Smooth muscle cell of the coronary artery (primary cell): ENCODE measurements at places on chromosomes 11 and 22. TPM values are rescaled to one million over a fixed set of nuclear protein-coding genes. Genes with fewer than 3 reads are reported as not detected.

Gene SLC5A4
- total RNA-seq, result not detected in 2 replicates

Gene SLC5A12
- total RNA-seq, result not detected in 2 replicates

Gene APOBEC3H
- 0.70 TPM in 1 of 2 replicates, not detected in the other for total RNA-seq

Gene GTSE1
- 1.8 TPM in 1 of 2 replicates, not detected in the other for total RNA-seq

Gene KCNJ4
- under 0.01 TPM in 1 of 2 replicates, not detected in the other for total RNA-seq

Gene GLYAT
- total RNA-seq, result not detected in 2 replicates

Gene DMC1
- 1.1 and 3.3 TPM in 2 replicates for total RNA-seq

Gene DDX25
- total RNA-seq, result 0.12 TPM in 1 of 2 replicates, not detected in the other

Gene ALKBH3
- 16.3 and 29.9 TPM in 2 replicates for total RNA-seq

Gene MYOD1
- not detected in 2 replicates for total RNA-seq

Gene PIH1D2
- 0.12 and 1.1 TPM in 2 replicates for total RNA-seq

Gene GPHA2
- not detected in 2 replicates for total RNA-seq

Gene SCN4B
- total RNA-seq, result not detected in 2 replicates

Gene GGT5
- total RNA-seq, result 1.6 and 5.1 TPM in 2 replicates

Gene FOLR2
- total RNA-seq, result not detected in 2 replicates

Gene DSCAML1
- total RNA-seq, result not detected in 2 replicates

Gene OR4A16
- not detected in 2 replicates for total RNA-seq

Gene FAT3
- 0.08 and 20.6 TPM in 2 replicates for total RNA-seq

Gene MRPL40
- 20.5 and 43.2 TPM in 2 replicates for total RNA-seq

Gene GGTLC2
- not detected in 2 replicates for total RNA-seq

Gene PGR
- total RNA-seq, result 0.38 and 0.59 TPM in 2 replicates

Gene BTG4
- not detected in 2 replicates for total RNA-seq

Gene CCDC15
- total RNA-seq, result 0.23 and 0.90 TPM in 2 replicates

Gene LRRC56
- total RNA-seq, result 0.23 TPM in 2 replicates

Gene BAIAP2L2
- 0.45 and 1.1 TPM in 2 replicates for total RNA-seq

Gene OR5M10
- not detected in 2 replicates for total RNA-seq

Gene ACTN3
- total RNA-seq, result under 0.01 and 0.12 TPM in 2 replicates

Gene ZNF280A
- 0.23 TPM in 1 of 2 replicates, not detected in the other for total RNA-seq

Gene EFCAB6
- 0.83 and 1.1 TPM in 2 replicates for total RNA-seq

Gene APOBEC3G
- 8.6 and 9.1 TPM in 2 replicates for total RNA-seq

Gene FGF3
- total RNA-seq, result not detected in 2 replicates

Gene TRIM29
- total RNA-seq, result not detected in 2 replicates

Gene HOATZ
- total RNA-seq, result not detected in 2 replicates

Gene LRRC55
- not detected in 2 replicates for total RNA-seq

Gene DDI1
- not detected in 2 replicates for total RNA-seq

Gene FGF19
- not detected in 2 replicates for total RNA-seq

Gene NFRKB
- total RNA-seq, result 10.2 and 13.1 TPM in 2 replicates

Gene ARHGAP8
- 0.15 and 0.23 TPM in 2 replicates for total RNA-seq

Gene C11orf54
- total RNA-seq, result 4.0 and 10.1 TPM in 2 replicates

Gene DERL3
- 0.23 TPM in 1 of 2 replicates, not detected in the other for total RNA-seq

Gene TRIM49D1
- not detected in 2 replicates for total RNA-seq

Gene MFNG
- total RNA-seq, result 0.08 TPM in 1 of 2 replicates, not detected in the other

Gene NRXN2
- 6.6 and 29.0 TPM in 2 replicates for total RNA-seq

Gene PRRG4
- under 0.01 TPM in 1 of 2 replicates, not detected in the other for total RNA-seq

Gene PARVA
- total RNA-seq, result 24.9 and 25.6 TPM in 2 replicates

Gene MPZL2
- total RNA-seq, result 0.08 and 0.94 TPM in 2 replicates

Gene OR8G5
- not detected in 2 replicates for total RNA-seq

Gene OR2D2
- 0.15 TPM in 1 of 2 replicates, not detected in the other for total RNA-seq

Gene YAP1
- 85.3 and 168 TPM in 2 replicates for total RNA-seq

Gene KRTAP5-8
- not detected in 2 replicates for total RNA-seq

Gene OR8D4
- total RNA-seq, result not detected in 2 replicates

Gene CYTH4
- 0.08 and 0.23 TPM in 2 replicates for total RNA-seq

Gene DYNC2H1
- 14.4 and 48.3 TPM in 2 replicates for total RNA-seq

Gene C11orf52
- 0.23 and 0.38 TPM in 2 replicates for total RNA-seq

Gene TMPRSS5
- total RNA-seq, result 0.08 TPM in 1 of 2 replicates, not detected in the other

Gene C11orf86
- not detected in 2 replicates for total RNA-seq
